ENCODE measurements at places on chromosomes 4 and X.

DNA sequence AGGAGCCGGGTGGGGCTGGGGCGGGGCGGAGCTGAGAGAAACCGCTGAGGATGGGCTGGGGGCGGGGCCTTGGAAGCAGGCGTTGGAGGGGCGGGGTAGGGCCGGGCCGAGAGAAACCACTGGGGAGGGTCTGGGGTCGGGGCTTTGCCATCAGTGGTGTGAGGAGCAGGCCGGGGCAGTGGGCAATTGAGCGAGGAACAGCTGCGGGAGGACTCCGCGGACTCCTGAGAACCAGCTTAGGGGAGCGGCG, 1.3 kb upstream of the EOLA2 start:
- DNase-seq, result no peak

- DNase-seq, result peak; percentile 52
Observed at GRCh38 chr4:94545296-94545695, 93.6 kb downstream of the PDLIM5 start.

DNA sequence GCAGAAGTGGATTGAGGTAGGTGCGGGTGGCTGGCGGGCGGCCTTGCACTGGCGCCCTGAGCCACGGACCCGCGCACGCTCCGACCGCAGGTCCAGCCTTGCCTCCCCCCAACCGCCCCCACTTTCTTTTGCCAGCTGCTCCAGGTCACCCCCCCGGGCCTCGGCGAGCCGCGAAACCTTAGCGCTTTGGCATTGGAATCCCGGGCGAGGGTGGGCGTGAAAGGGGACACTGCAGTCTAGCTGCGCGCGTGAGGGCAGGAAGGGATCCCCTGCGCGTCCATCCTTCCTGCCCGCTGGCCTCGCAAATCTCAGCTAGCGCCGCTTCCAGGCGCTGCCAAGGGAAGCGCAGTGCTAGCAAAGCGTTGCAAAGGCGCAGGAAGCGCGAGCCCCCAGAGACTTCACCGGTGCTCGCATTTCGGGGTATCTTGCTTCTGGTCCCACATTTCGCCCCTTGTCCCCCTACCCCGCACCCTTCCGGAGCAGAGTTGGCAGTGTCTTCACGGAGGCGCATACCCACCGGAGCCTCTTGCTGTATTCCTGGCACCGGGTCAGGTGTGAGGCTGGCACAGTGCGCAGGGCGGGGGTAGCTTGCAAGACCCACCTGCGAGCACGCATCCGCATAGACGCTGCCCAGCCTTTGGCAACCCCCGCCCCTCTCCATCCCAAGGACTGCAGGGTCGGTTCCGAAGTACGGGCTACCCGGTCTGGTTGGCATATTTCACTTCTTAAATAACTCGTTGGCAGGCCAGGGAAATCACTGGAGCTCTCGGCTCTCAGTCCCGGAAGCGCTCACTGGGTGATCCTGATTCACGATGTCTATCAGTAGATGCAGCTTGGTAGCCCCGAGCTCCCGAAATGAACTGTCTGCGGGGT, 104.4 kb downstream of the UCHL1 start:
- DNase-seq, result no peak

DNA sequence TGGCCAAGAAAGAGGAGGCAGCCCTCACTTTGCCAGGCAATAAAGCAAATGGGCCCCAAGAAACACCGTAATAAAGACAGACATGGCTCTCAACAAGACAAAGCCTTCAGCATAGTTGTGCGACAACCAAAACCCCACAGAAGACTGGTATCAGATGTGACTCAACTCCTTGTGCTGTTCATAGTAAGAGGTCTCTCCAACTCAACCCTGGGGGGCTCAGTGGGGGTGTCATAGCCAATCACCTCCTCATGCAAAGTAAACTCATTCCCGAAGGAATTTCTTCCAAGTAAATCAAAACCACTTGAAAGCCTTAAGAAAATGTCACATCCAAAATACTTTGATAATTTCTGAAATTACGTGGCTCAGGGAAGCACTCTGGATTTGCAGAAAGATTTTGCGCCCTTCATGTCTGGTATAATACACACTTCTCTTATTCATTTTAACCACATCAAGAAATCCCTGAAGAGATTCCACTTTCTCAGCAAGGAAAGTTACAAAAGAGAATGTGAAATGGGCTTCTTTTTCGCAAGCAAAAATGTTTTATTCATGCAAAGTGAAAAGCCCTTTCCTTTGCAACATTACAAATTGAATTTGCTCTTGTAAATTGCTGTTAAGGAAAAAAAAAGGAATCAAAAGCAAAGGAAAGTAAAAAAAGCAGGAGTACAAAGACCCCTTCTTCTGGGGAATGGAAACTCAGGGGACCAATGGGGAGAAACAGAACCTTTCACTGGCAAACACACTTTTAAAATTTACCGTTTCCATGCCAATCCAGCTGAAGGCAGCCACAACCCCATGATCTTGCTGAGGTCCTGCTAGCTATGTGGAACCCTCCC, 137.4 kb downstream of the NSUN7 start:
- no peak for DNase-seq

- no peak for DNase-seq
Observed at GRCh38 chr4:76499461-76499860, 64.4 kb downstream of the SHROOM3 start.
